ENCODE measurements at places on chromosomes 3 and 15.

DNA sequence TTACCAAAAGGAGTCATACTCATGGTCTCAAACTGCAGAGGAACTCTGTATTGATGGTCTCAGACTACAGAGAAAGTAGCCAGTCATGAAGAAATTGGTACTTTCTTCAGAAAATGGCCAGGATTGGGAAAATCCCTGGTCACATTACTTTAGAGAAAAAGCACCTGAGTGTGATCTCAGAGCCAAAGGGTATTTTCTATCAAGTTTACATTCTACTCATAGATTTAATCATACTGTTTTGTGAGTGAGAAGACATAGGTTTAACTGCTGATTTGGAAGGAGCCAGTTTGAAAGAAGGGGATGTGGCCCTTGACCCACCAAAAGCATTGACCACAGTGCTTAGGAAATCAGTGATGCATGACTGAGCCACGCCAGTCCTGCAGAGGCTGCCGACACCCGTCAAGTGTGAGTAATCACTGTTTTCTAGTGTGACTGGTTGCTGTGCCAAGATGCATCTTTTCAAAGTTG is 203.6 kb downstream of the AKAP13 start:
- no peak for DNase-seq

- no peak for DNase-seq
These were observed 166.2 kb downstream of the ADAMTS17 start for GRCh38 chr15:100175406-100176114.

DNA sequence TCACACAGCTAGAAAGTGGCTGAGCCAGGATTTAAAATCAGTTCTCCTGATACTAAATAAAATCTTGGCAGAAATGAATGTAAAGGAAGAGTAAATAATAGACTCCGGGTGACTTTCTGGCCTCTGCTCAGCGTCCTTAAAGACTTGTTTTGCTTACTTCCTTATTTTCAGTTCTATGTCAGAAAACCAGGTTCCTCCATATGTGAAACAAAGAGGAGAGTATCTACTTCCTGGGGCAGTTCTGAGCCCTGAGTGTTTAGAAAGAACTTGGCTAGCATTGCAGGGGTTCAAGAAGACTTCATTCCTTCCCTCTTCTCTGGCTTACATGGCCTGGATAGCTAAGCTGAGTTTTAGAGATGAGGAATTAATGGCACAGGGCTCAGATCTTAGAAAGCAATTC is 222.8 kb upstream of the TLE3 start:
- no peak for DNase-seq

DNA sequence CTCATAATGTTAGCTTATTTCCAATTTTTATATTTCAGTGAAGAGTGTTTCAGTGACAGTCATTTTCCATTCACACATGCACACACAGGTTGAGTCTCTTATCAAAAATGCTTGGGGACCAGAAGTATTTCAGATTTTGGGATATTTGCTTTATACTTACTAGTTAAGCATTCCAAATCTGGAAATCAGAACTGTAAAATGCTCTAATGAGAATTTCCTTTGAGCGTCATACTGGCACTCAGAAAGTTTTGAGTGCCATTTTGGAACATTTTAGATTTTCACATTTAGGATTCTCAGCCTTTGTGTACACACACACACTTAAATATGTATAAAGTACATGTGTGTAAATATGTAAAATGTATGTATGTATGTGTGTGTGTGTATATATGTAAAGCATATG is 71.0 kb downstream of the CHD2 start:
- no peak for DNase-seq

- DNase-seq = no peak
These were observed 10.2 kb downstream of the OXTR start for GRCh38 chr3:8759038-8759707.

GRCh38 chr15:65214010-65214409 is 2.7 kb upstream of the CILP start:
- DNase-seq = no peak

DNA sequence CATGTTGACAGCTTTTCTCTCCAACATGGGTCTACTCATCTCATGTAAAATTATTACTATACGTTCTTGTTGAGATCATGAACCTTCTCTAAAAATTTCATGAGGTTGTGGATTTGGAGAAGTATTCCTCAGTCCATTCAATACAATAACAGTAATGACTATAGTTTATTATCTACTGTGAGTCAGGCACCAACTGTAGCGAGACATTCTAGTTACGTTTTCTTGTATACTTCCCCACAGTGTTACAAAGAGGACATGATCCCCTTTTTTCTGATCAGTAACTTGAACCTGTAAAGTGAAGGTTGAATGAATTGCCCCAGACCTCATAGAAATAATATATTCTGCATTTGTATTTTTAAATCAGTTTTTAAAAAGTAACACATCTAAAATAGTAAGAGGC is 76.4 kb downstream of the AKAP13 start:
- DNase-seq = no peak

DNA sequence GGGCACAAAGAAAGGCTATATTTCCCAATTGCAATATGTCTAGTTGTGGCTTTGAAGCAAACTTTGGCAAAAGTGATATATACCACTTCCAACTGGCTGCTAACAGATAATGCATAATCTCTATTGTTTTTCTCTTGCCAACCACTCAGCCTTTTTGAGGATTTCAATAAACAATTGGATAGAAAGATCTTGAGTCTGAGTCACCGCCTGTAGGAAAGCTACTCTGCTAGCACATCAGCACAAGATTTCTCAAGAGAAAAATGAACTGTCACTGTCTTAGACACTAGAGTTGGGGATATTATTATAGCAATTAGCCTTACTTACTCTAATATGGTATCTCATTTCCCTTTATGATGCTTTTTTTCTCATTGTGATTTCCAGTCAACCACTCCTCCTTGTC is 119.7 kb downstream of the SST start:
- no peak for DNase-seq

DNA sequence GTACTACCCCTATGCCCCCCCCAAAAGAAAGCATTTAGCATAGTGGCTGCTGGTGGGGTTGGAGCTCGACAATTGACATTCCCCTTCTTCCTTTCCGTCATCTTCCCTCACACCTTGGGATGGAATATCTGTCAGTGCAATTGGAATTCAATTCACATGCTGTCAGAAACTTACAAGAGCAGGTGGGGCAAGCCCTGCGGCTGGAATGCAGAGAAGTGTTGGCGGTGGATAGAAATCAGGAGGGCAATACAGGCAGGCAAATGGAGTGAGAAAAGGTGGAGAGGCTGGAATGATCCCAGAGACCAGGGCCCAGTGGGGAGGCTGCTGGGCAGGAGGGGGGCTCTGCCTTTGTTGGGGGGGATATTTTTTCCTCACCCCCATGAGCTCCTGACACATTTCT is 44.1 kb downstream of the FAM3D start:
- no peak for DNase-seq

GRCh38 chr3:128050597-128050996 is 1.6 kb upstream of the SEC61A1 start:
- no peak for DNase-seq

DNA sequence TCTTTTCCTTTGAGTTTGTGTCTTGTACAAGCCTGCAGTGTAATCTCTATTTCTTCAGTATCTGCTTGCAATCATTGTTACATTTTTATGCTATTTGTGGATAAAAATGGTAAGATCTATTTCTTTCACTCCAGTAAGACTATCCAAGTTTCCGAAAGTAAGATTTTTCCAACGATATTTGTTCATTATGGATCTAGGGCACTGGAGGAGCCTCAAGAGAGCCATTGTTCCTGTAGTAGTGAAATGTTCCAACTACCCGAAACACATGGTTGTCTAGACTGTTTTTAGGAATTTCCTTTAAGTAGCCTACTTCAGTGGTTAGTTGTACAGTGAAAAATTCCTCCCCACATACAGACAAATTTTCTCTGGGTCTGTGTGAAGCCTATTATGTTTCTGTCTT is 597.4 kb downstream of the RSL24D1 start:
- no peak for DNase-seq

DNA sequence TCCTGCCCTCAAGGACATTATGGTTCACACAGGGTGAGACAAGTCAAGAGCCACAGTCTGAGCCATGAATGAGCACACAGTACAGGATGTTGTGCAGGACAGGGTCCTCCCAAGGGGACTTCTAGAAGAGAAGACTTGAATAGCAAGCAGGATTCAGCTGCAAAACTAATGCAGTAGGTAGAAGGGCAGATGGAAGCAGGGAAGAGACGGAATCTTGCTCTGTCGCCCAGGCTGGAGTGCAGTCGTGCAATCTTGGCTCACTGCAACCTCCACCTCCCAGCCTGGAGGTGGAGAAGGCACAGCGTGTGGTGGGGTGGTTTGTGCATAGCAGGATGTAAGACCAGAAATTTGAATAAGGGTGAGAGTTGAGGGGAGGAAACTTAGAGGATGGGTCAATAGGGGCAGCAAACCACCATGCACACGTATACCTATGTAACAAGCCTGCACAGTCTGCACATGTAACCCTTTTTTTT is 8.0 kb downstream of the BCL2L10 start:
- DNase-seq = no peak

DNA sequence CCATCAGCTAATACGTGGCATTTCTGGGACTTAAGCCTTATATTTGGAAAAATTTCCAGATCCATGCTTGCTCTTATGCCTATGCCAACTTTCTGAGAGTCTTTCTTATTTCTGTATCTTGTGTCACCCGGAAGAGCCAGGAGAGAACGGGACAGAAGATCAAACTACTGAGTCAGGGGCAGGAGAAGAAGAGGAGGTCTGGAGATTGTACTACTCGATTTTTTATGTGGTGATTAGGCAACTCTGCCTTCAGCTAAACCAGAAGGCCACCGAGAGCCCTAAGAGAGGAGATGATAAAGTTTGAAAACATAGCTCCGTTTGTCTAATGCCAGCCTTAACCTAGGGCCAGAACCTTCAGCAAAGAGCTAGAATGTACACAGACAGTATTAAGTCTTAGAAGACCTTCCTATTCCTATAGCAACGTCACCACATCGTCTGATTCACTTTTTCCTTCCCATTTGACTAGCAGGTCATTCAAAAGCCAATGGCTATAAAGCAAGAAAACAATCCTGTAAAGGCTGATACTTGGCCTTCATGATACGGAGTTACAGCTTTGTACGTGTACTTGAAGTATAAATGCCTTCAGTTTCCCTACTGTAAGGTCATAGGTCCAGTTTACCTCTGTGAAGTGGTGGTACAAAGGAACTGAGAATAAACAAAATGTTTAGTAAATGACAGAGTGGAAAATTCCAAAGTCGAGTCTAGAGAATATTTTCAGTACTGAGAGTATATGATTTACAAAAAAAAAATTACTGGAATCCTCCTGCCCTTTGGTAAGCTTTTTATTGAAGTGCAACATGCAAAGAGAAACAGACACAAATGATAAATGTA is 96.1 kb upstream of the ICE2 start:
- no peak for DNase-seq

DNA sequence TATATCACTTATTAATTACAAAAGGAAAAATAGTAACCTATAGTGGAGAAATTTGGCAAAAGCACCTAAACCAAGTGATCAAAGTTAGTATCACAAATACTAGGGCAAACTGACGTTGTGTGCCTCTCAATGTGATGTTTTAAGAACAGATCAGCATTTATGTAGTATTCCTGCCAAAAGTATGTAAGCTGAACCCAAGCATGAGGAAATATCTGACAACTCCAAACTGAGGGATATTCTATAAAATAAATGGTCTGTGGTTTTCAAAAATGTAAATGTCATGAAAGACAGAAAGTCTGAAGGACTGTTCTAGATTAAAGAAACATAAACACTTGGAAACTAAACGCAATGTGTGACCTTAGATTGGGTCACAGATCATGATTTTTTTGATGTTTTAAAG is 34.3 kb upstream of the PIK3CA start:
- DNase-seq = no peak

DNA sequence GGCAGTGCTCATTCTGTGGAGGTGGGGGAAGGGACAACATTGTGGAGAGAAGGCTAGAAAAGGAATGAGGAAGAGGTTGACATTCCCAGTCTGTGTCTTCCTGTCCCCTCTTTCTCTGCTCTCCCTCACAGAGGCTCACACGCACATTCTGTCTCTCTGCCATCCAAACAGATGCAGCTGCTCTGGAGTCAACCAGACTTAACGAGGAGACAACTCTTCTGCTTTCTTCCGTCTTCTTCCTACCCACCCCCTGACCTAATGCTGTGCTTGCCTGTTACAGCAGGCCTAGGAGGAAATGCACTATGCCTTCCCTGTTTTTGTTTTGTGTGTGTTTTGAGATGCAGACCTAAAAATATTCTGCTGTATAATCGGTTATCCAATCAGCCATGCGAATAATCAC is 121.9 kb downstream of the CACNA1D start:
- no peak for DNase-seq

DNA sequence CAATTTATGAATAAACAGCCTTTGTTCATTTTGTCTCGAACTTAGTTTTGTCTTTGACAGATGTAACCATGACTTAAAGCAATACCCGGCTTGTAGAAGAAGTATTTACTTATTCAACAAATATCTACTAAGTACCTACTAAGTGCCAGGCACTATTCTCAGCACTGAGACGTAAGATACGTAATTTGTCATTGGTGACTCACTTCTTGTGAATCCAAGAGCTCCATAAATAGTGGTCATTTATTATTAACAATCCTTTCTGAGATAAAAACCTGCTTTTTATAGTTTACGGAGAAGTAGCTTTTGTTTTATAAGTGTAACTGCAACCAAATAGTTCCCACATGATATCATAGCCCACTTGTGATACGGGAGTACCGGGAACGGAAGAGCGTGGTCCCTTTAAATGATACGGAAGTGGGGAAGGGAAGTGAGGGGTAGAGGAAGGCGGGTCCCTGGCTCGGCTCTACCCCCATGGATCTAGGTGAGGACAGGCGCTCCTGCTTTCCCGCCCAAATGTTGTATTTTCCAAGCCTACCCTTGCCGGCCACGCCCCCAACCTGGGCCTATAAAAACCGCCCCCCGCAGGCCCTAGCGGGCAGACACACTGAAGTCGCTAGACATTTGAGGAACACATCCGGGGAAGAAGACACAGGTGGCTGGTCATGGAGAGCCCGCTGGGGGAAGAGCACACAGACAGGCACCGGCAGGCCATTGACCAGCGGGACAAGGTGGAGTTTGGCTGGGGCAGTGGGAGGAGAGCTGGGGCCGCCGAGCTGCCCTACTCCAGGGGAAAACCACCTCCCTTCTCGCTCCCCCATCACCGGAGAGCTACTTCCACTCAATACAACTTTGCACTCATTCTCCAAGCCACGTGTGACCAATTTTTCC is at the start of gene SAMMSON:
SAMMSON (plus strand) TSS at position 594 of the 888 bp plus-strand sequence.
- DNase-seq = no peak

DNA sequence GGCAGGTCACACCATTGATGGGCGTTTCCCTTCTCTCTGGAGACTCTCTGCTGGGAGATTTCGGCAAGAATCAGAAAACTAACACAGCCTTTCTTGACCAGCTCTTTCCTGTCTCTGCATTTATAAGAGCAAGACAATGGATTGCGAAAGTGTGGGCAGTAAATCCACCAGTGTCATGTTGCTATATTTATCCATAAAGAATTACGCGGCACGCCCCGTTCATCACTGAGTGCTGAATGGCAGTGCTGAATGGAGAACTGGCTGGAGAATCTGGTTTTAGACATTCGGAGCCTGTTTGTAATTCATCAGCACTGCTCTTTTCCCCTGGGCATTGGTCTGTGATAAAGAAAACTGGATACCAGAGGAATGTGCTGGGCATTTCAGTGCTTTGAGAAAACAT is 2.0 kb upstream of the CEMIP start:
- no peak for DNase-seq
